ENCODE measurements at places on chromosomes 6 and 20.

DNA sequence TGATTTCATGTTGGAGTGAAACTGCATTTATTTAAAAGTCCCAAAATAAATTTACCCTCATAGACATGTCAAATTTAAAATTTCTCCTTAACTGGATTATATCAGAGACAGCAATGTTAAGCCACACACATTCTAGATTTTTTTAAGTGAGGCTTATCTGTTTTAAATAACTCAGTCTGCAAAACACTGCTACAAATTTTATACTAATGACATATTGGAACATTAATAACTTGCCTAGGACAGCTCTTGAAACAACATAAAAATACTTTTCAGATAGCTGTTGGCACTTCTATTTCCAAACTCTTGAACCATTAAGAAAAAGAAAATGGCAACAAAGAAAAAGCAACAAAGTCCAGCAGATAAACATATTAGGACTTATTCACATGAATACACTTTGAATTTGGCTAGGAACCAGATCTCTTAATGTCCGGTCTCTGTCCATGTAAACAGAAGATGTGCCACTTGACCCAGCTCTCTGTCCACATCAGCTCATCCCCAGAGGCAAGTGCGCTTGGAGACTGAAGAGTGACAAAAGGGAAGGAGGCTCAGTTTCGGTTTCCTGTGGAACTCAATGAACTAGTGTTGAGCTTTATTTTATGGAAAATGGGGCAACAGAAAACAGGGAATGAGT, 219.3 kb upstream of the THBS2 start:
- DNase-seq = no peak

GRCh38 chr6:13998356-13998755, 73.6 kb downstream of the RNF182 start:
- DNase-seq = no peak

DNA sequence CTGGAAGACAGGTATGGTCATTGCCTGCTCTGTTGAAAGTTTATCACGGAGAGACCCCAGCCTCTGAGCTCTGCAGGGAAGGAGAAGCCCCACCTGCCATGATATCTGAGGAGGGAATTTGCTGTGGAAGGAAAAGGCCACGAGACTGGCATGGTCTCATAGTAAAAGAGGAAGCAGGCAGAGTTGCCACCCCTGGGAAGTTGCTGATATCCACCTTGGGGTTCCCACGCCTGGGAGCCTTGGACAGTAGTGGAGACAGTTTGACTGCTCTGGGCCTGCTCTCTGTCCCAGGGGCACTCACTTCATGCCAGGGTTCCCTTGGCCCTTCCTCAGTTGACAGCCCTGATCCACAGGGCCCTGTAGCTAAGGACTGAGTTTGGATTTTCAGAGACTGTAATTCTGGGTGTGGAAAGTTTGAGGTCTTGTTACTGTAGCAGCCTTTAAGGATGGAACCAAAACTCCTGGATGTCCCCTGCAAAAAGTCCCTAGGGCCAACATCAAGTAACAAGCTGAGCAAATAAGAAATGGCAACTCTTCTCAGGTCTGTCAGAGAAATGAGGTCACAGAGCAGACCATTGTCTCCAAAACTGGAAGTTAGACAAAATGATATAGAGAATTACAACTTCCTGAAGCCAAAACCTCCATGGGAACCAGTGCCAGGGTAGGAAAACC, 6.9 kb upstream of the SIRPB1 start:
- no peak for DNase-seq

DNA sequence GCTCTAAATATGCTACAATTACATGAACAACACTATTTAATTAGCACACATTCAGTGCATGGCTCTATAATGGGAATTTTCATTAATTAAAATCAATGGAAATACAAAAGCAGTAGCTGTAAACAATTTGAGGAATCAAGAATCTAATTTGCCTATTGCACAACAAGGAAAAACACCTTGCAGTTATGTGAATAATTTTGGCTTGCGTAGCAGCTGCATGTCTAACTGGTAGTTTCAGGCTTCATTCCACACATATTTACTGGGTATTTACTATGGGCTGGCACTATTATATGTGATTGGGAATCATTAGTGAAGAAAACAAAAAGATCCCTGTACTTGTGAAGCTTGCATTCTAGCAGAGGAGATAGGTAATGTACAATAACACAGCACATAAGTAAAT, 26.4 kb downstream of the KIF6 start:
- no peak for DNase-seq

DNA sequence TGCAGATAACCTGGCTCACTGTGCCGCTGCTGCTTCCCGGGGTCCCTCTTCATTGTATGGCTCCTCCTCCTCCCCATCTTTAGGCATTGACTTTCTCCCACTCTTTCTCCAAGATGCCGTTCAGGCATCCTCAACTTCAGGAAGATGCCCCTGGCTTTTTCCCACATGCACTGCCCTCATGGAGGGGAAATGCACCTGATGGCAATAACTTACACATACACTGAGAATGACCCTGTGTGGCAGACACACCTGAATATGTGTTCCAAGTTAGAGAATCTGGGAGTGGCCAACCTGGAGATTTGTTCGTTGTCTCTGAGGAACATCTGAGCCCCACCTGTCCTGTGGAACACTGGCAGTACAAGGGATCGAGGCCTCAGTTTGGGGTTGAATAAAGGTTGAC, 273.9 kb upstream of the CHD6 start:
- no peak for DNase-seq

DNA sequence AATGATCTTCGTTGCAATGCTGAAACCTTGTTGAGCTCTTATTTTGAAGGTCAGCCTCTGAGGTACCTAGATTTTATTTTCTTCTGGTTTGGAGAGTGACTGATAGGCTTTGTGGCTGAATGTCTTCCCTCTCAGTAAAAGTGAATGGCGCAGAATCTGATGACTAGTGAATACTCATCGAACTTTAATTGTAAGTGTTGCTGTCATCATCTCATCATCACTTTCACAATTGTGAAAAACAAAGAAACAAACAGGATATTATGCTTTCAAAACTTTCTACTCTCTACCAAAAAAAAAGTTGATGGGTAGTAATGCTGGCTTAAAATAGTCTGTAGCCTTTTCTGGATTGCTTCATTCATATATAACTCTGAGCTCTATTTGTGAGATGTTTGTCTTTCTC, 239.5 kb upstream of the RAB32 start:
- DNase-seq = no peak

DNA sequence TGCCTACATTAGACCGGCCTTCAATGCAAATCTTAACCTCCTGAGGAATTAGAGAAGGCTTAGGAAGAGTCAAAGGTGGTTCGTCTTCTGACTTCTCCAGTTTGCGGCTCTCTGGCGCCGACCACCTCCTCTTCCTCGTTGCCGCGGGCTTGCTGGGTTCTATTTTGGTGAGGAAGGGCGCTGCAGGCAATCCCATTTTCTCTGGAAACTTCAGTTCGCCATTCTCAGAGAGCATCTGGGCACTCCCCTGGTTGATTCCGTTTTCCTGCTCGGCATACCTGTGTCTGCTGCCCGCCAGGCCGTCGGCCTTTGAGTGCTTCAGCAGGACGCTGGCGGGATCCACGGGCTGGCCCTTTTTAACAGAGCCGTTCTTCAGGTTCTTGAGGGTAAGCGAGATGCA, 67.9 kb downstream of the GMPR start:
- no peak for DNase-seq

GRCh38 chr20:32033316-32033715, 18.7 kb upstream of the HCK start:
- no peak for DNase-seq

DNA sequence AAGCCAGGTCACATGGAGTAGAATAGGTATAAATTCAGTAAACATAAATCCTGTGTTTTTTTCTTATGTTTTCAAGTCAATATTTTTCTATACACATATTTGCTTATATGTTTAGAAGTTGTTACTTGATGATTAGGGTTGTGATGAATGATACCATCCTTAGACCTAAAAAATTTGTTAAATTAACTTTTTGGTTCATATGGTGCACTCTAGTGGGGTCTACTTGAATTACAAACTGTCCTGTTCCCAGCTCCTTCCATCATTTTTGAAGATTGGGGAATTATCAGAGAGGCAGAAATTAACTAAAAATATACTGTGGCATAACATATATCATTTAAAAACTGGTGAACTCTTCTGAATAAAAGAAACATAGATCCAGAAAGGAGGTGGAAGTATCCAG, 48.3 kb upstream of the RIPPLY2 start:
- DNase-seq = no peak

- no peak for DNase-seq
These were observed 117.3 kb downstream of the CRYBG1 start for GRCh38 chr6:106477790-106478189.

DNA sequence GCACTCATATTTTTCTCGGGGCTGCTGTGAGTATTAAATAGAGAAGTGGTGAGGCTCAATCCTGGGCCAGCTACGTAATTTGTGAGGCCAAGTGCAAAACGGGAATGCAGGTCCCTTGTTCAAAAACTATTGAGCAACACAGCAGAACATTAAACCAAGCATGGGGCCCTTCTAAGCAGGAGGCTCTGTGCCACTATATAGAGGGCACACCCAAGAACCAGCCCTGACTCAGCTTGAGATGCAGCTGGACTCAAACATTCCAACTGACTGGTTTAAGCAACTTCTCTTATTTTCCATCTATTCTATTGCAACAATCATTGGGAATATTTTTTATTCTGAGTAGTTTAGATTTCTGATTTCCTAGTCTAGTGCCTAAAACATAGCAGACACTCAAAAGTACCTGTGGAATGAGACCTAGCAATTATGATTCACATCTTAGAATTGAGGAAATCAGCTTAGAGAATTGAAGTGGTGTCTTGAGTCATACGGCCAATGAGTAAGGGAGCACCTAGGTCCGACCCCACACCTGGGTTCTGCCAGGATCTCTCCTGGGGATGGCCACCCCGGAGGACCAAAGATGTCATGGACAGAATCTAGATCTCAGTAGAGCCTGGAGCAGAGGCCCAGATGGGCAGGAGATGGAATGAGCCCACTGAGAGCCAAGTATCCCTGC, 1.3 kb downstream of the SIRPB2 start:
- no peak for DNase-seq
